EH (cell line): ENCODE measurements at places on chromosomes 13 and 19.

DNA sequence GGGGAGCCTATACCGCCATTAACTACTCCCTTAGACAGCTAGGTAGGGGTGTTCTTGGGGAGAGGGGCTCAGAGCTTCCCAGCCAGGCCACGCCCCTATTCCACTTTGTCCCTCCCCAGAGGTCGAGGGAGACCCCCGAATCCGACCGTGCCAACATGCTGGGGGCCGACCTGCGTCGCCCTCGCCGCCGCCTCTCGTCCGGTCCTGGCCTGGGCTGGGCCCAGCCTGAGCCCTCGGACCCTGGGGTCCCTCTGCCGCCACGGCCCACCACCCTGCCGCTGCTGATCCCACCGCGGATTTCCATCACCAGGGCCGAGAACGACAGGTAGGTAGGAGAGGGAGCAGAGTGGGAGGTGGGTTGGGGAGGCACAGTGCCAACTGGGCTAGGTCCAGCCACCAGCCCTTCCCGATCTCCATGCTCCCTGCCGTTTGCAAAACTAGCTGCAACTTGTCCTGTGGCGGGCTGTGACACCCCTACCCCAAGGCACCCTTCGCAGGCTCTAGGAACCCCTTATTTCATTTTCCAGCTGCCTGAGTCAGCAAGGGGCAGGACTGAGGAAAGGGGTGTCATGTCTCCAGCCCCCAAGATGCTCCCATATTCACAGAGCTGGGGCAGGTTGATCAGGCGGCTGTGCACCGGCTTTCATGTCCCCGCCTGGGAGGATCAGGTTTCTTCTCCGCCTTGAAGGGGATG is 2.6 kb upstream of the PDE4A start:
- no peak for DNase-seq

DNA sequence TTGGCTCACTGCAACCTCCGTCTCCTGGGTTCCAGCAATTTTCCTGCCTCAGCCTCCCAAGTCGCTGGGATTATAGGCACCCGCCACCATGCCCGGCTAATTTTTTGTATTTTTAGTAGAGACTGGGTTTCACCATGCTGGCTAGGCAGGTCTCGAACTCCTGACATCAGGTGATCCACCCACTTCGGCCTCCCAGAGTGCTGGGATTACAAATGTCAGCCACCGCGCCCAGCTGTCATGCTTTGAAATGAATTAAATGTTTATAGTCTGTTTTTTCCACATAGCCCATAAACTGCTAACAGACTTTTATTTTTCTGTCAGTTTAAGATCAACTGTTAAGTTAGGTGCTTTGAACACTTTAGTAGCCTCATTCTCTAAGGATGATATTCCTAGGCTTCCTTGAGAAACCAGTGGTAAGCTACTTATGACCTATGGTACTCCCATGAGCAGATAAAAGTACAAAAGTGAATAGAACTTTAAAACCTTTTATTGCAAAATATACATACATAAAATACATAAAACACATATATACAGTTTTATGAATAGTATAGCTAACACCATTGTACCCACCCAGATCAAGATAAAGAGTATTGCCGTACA is 13.6 kb downstream of the TPP2 start:
- DNase-seq = no peak

DNA sequence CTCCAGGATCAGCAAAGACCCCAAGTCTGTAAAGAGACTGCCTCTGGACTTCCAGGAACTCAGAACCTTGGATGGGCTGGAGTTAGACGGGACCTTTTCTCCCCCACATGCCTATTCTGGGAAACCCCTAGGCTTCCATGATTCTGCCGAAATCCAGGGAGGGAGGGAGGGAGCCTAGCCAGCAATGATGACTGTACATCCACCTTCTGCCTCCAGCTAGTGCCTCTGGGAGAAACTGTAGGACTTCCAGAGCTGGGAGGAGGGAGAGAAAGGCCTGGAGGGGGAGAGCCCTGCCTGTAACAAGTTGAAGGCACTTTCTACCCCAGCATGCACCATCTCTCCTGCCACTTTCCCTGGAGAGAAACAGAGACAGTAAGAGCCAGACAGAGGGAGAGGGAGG is 6.0 kb upstream of the HAS1 start:
- DNase-seq = no peak

DNA sequence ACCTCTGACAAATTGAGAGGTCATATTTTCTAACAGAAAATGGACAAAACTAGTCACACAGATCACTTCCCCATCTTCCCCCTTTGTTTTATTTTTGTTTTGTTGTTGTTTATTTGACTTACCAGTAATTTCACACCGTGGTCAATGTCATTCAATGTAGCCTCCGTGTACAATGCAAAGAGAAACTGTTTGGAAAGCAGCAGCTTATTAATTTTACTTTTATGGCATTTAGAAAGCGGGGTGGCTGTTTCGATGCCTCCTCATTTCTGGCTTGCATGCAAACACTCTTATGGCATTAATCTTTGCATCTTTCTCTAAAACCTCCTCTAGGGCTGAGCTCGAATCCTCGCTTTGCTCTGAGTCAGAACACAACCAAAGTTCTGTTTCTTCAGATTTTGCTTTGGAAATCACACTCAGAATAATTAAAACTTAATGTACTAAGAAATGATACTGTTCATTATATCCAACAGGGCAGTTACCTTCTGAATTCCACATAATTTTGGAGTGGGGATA is 77.0 kb downstream of the ZNF536 start:
- DNase-seq = no peak

- peak; percentile 4 for DNase-seq
Measured at GRCh38 chr13:48078251-48078656, 16.6 kb downstream of the MED4 start.

GRCh38 chr13:39422845-39423565 is 180.0 kb downstream of the LHFPL6 start:
- DNase-seq = peak; percentile 11

GRCh38 chr19:6091771-6092291 is 18.5 kb downstream of the RFX2 start:
- DNase-seq = peak; percentile 73

DNA sequence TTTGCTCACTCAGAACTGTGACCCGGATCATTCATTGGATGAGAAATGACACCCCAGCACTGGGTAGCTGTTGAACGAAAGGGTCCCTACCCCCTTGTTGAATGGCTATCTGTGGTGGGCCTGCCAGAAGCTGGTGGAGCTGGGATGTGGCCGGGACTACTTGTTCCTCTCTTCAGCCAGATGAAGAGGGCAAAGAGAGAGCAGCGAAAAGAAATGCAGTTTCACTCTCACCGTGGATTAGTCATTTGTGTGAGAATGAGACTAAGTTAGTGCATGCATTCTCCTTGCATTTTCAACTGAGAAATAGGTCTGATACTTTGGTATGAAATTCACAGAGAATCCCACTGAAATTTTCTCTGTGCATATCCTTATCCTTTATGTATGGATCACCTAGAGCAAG is 553.1 kb downstream of the IRS2 start:
- DNase-seq = no peak

DNA sequence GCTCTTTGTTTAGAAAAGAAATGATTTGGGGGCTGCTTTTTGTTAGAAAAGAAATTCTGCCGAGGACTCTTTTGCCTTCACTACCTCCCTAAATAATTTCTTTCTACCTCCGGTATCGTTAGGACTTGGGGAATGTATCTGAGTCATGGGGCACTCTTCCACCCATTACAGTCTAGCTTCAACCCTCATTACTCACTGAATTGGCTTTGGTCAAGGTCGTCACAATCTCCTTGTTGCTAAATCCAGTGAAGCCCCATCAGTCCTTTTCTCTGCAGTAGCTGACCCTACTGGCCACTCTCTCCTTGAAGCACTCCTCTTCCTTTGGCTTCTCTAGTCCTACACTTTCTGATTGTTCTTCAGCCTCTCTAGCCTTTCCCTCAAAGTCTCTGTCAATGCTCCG is 34.0 kb downstream of the WDR87 start:
- no peak for DNase-seq

DNA sequence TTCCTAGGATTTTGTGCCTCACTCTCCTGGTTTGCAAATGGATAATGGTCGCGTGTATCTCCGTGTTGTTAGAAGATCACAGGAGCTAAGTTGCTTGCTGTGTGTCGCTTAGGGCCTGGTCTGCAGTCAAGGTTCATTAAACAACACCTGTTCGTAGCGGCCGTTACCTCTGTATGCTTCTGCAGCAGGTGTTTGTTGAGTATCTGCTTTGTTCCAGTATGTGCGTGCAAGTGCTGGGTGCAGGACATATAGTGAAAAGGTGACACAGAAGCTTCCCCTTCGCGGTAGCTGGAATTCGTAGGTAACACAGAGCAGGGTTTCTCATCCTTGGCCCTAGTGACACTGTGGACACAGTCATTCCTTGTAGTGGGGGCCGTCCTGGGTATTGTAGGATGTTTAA is 5.4 kb downstream of the MED25 start:
- no peak for DNase-seq

DNA sequence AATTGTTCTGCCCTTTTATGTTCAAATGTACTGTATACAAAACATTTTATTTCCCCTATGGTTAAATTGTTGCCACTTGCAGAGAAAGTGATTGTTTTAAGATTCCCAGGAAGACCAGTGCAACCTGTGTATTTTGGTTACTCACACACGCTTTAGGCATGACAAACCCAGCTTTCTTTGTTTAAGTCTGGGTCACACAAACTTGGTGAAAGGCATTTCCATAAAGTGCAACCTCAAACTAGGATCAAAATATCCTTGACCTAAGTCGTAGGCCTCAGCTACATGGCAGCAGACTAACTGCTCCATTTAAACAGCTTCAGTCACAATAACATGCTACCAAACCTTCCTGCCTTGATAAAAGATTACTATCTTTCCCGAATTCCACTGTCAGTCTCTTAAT is 639.0 kb upstream of the PRR20A start:
- no peak for DNase-seq

- DNase-seq = no peak
Measured at GRCh38 chr13:79812070-79812850, 331.3 kb downstream of the NDFIP2 start.

DNA sequence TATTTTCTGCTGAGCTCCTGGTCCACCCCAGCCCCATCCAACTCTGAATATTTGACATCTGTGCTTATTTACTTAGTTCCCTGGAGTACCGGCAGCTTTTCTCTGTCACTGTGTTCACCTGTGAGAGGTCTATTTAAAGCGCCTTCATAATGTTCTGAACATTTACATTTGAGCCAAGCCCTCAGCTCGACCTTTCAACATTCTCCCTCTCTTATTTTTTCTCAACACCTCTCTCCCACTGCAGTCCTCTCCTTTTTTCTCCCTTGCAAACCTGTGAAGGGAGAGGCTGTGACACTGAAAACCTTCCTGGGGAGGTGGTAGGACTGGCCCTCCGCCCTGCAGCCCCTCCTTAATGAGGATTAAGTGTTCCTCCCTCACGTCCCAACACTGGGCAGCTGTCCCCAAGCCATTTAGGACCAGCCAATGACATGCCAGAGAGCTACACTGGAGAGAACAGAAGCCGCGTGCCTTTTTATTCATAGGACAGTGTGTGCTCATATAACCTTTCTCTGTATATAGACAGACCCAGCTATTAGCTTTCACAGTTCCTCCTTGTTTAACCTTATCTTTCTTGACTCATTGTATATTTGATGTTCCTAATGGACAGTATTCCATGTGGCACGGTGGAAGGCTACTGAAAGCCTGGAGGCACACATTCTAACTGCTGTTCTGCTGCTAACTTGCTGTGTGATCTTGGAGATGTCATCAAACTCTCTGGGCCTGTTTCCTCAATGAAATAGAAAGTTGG is 134.8 kb downstream of the NUFIP1 start:
- DNase-seq = no peak

DNA sequence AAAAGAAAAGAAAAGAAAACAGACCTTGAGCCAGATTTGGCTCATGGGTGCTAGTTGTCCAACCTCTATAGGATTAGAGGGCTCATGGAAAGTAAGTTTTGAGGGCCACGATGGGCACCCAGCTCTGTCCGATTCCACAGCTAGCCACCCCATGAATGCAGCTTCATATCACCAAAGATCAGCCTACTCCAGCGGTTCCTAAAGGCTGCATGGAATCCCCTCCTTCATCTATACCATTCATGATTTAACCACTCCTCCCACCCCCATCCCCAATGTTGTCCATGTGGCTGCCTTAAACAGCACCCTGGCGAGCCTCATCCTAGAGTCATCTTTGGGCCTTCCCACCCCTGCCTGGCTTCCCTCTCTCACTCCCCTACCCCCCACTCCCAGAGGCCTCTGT is 2.1 kb downstream of the MVB12A start:
- no peak for DNase-seq

- DNase-seq = peak; percentile 49
Measured at GRCh38 chr13:101417043-101417406, 717 bp upstream of the NALCN start.

DNA sequence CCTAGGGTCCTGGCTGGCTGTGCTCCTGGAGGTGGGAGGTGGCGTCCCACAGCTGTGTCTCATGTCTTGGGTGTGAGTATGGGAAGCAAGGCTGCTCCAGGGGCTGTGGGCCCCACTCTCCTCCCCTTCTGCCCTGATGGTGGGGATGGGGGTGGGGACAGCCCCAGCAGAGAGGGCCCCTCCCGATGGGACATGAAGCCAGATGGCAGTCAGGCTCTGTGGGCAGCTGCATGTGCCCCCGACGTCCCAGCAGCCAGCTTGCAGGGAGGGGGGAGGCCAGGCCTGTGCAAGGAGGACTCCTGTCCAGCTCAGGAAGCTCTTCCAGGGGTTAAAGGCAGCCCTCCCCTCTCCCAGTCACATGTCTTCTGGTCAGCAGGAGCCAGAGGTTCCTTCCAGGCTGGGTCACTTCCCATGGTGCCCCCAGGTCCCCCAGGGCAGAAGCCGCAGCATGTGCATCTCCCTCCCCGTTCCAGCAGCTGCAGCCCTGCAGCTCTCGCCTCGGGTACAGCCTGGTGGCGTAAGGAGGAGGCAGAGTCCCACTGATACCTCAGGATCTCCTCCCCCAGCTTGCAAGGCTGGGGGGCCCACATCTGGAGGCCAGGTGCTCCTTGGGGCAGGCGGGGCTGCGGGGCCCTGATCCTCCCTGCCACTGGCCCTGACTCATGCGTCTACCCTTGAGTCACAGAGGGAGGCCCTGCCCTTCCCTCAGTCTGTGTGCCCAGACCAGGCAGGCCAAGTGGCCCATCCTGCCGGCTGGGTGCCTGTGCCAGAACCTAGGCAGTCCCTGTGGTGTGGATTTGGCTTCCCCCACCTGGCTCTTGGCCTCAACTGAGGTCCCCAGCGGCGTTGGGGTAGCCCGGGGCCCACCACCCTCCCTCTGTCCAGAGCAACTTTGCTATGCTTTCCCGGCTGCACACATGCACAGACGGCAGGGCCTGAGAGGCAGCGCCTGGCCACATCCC is 13.0 kb downstream of the YIPF2 start:
- peak; percentile 90 for DNase-seq
